Activated T-helper 1 cell treated with anti-CD3 and anti-CD28 coated beads, Interleukin-12 subunit alpha, Interleukin-12 subunit beta, Interleukin-2, Interleukin-4 antibody, amounts not matched to agents 30 ng/mL and 10 ng/mL and 1 ng/mL, durations not matched to agents 14 hours and 24 hours and 36 hours (primary cell): ENCODE measurements at places on chromosomes 2 and 18. TPM values are rescaled to one million over a fixed set of nuclear protein-coding genes. Genes with fewer than 3 reads are reported as not detected.

The BOLL gene
- 0.51 TPM in 1 of 2 replicates, not detected in the other for total RNA-seq

GRCh38 chr18:62070302-62070701 is 116.6 kb downstream of the PIGN start:
- no peak for DNase-seq

The DPP4 gene
- 94.4 and 99.9 TPM in 2 replicates for total RNA-seq

The COL3A1 gene
- total RNA-seq: 0.13 TPM in 1 of 2 replicates, not detected in the other

DNA sequence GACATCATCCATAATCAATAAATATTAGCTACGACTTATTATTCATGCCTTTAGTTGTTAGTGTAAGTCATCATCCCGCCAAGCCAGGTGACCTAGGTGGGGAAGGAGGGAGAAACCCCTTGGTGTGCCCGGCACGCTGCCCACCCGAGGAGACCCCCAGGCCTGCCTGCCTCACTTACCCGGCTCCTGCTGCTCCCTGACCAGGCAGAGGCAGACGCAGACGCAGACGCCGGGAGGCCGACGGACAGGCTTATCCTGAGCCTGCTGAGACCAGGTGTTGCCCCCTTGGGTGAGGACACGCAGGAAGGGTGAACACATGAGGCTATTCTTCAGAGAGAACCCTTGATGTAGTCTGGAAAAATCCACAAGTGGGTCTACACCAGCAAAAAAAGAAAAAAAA is 401.8 kb downstream of the GALR1 start:
- no peak for DNase-seq

GRCh38 chr2:3628800-3629199 is 29.2 kb upstream of the ALLC start:
- no peak for DNase-seq

DNA sequence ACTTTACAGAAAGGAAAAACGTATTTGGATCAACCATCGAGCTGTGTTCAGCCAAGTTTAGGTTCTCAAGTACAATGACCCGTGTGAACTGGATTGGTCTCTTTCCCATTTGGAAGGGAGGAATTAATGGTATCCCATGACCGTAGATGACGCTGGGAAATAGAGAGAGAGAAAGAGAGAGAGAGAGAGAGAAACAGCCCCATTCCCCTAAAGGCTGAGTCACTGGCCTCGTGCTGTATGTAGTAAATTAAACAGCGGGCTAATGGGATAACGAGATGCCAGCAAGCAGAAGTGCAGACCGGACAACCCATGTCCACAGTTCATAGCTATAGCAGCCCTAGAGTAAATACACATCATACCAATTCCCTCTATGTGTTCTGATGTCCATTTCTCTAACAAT is 99.6 kb downstream of the BCL11A start:
- DNase-seq: no peak

- DNase-seq: peak; percentile 8
Measured at GRCh38 chr2:152925547-152926448, 207.4 kb downstream of the ARL6IP6 start.

DNA sequence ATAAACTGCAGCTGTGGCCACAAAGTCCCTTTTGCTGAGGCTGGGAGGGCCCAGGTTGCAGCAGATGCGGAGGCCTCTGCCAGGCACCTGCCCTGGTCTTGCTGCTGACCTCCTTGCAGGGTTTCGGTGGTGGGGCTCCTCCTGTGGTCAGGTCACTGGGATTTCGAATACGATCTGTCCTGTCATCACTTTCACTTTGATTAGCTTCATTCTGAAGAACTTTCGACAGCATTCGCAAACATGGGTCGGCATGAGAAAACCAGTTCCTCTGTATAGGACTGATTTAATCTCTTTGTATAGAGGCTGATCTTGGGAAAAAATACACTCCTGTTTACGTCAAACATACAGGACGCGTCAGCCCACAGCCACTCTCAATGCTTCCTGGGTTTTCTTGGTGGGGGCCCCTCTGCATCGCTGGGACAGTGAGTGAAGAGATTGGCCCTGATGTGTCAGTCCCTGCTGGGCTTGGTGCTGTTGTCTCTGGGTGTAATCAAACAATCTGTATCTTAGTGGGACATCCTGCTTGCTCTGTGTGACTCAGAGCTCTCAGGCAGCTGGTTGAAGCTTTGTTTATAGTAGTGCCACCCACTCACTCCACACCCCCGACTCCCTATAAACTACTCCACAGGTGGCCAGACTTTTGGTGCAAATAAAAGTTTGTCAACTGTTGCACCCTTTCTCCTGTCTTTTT is 209.4 kb upstream of the CXCR4 start:
- DNase-seq: peak; percentile 69

DNA sequence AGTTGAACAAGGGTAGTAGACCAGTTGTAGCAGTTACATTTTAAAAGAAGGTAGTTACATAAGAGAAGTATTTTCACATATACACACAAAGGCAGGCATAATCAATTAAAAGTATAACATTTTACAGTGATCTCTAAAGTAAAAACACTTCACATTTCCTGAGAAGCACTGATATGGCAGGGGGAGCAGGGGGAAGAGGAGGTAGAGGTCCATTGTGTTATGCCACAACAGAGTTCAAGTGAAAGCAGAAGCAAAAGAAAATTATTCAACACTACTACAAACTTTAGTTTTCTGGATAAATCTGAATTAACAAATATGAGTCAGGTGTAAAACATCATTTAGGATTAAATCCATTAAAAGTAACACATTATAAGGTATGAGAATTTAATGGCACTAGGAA is 38.4 kb downstream of the ROCK1 start:
- no peak for DNase-seq
